Activated T-helper 2 cell treated with anti-CD3 and anti-CD28 coated beads, Interferon-gamma antibody, Interleukin-2, Interleukin-4, amounts not matched to agents 10 μg/mL and 5 μg/mL and 100 μg/mL, durations not matched to agents 14 hours and 24 hours and 36 hours (primary cell): ENCODE measurements at places on chromosomes 3 and 15.

- no peak for DNase-seq
Observed at GRCh38 chr15:69743091-69743490, 290.5 kb downstream of the RPLP1 start.

GRCh38 chr15:78638658-78639314 is 2.2 kb downstream of the CHRNB4 start:
- DNase-seq, result peak; percentile 20

DNA sequence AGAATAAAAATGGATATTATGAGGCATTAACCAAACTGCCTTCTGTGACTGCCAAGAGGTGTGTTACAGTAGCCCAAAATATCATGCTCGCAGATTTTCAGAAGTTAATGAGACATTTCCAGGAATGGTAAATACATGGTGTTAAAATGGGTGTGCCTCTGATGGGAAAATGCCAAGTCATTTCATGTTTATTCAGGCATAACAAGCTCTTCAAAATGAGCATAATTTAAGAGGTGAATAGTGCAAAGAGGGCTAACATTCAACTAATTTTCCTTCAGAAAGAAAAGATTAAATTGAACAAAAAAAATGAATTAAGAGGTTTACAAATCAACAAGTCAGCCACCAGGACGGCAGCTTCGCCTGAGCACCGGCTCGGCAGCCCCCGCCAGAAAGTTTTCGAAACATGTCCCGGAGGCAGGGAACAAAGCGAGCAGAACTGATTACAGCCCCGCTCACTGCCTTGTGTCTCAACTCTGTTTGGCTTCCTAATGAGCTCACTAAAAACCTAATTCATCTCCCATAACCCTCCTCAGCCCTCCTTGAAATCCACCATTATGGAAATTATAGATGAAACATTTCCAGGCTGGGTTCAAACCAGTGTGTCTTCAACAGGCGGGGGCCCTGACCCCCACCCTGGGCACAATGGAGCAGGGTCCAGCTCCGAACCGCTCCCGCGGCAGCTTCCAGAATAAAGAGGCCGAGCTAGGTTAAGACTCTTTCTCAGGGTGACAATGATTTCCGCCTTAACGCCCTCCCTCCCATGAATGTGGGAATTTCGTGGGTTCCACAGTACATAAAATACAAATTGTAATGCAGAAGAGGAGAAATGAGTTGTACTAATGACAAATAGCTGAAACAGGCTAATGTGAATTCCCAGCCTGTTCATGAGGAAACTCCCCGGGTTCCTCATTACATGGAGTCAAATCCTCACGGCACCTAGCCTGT is 43.9 kb downstream of the MEIS2 start:
- no peak for DNase-seq

- DNase-seq, result no peak
Observed at GRCh38 chr3:187706971-187707370, 4.6 kb upstream of the RTP2 start.

GRCh38 chr15:37057831-37058230 is 42.5 kb downstream of the MEIS2 start:
- no peak for DNase-seq

- DNase-seq, result no peak
Observed at GRCh38 chr3:81851176-81851575, 89.7 kb upstream of the GBE1 start.

DNA sequence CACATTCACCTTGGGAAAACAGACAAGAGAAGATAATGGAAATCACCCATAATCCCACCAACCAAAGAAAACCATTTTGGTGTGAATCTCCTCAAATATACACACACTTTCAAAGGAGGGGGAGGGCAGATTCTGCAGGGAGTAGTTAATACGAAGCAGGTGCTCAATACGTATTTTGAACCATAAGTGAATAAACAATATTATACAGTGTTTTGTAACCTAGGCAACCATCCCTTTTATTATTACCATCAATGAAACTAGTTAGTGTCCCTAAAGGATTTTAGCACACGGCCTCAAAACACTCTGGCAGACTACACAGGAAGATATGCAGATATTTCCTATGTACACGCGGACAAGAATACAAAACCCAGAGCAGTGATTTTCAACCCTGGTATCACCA is 6.1 kb downstream of the OSBPL10 start:
- DNase-seq, result no peak

GRCh38 chr3:27194861-27195483 is 174.2 kb downstream of the NEK10 start:
- DNase-seq, result no peak

GRCh38 chr3:194964809-194965208 is 279.1 kb downstream of the FAM43A start:
- DNase-seq, result no peak

DNA sequence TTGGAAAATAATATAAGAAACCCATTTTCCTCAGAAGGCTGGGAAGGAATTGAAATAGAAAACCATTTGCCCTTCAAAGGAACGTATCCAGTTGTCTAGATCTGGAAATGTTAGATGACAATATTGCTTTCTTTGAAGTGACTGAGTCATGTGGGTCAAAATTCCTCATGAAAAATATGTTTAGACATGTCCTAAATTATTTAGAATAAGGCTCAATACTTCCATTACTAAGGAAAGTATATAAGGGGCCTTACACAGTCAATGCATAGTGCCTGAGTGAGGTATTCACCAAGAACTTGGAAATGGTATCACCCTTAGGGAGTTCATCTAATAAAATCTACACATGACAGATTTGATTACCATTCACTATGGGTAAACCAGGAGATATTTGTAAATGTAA is 619.8 kb upstream of the KCNMB2 start:
- DNase-seq, result no peak

DNA sequence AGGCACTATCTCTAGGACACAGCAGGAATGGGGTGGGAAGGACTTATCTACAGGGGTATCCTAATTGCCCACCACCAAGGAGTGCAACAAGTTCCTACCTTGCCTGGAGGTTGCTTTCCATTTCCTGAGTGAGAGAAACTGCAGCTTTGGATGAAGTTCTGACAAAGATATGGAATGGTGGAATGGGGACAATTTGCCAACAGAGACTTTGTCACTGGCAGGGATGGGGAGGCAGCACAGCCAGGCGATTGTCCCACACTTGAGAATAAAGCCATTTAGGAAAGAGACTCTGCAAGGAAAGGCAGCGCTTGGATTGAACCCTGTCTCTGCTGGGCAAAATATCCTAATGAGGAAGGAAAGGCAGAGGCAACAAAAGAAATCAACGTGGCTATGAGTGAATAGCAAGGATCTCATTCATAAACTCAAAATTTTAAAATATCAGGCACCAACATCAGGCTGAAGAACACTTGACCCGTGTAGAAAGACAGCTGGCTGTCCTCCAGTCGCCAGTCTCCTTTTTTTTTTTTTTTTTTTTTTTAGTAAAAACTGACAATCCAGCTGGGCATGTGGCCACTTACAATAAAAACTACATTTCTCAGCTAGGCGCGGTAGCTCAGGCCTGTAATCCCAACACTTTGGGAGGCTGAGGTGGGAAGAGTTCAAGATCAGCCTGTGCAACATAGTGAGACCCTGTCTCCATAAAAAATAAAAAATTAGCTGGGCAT is 31.6 kb upstream of the PDE8A start:
- no peak for DNase-seq

DNA sequence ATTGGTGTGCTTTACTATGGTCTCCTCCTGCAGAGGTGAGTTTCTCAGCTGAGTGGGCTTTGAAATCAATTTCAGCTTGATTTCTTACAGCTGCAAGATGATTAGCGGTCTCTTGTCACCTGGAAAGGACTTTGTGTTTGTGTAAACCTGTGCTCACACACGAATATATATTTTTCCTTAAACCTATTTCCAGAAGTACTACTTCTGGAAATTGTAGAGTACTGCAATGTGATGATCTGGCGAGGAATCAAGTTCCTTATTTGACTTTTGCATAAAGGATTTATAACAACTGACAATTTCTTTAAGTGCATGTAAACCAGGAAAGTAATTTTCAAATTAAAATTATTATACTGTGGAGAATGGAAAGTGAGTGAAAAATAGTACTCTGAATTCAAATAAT is 2.1 kb downstream of the MCTP2 start:
- no peak for DNase-seq

DNA sequence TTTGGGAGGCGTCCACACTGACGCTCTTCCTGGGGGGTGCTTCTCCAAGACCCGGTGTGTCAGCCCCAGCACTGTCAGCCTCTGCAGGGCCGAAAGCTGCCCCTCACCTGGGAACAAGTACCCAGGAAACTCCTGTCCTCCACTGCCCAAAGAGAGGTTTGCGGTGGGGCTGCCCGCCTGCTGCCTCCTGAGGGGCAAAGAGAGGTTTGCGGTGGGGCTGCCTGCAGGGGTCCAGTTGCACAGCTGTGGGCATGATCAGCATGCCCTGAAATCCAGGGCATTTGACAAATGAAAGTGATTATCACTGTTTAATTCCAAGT is 15.1 kb upstream of the SNRPA1 start:
- no peak for DNase-seq

DNA sequence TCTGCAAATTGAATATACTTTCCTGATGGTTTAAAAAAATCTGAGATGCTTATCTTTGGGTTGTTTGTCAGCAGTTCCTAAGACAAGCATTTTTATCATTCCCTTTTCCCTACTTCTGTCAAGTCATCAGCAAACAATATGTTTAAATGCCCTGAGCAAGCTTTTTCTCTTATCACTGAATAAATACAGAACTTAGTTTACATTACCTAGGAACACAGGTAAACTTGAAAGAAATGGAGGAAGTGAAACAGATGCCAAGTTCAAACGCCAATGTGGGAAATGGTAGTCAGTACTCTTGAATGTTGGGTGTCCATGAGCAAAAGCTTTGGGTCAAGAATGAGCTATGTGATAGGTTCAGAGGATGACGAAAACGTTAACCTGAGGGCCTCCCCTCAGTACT is 17.2 kb upstream of the TCAIM start:
- no peak for DNase-seq

GRCh38 chr15:72925661-72926060 is 126.6 kb upstream of the NEO1 start:
- DNase-seq, result no peak

DNA sequence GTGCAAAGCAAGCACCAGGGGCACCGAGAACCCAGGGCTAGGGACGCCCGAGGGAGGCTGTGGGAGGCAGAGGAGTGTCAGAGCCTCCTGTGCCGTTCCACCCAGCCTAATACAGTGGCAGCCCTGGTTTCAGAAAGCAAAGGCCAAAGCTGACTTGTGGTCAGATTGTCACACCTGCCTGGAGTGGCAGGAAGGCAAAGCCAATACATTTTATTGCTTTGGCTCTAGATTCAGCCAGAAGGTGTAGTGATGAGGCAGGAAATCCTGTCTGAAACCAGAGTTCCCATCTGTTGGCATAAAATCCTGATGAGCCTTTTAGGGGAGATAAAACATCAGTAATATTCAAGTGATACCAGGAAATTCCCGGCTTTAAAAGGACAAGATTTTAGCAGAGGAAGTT is 168.3 kb downstream of the SLCO3A1 start:
- no peak for DNase-seq

GRCh38 chr3:157393113-157393512 is 43.5 kb upstream of the PTX3 start:
- DNase-seq, result no peak
